ENCODE measurements at places on chromosomes 6 and 20.

DNA sequence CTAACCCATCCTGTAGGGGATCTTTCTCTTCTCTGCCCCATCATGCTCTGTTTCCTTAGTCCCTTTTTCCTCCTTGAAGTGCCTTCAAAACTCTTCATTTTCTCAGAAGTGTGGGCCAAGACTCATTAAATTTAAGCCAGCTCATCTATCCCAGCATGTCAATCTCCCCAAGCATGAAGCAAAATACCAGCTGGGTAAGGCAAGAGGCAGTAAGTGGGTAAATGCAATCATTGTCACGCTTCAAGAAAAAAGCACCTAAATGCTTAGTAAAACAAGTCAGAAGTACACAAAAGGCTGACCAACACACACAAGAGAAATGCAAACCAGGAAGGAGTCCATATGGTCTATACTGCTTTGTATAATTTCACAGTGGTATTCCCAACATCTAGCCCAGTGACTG is 61.5 kb downstream of the COL12A1 start:
- no peak for DNase-seq

DNA sequence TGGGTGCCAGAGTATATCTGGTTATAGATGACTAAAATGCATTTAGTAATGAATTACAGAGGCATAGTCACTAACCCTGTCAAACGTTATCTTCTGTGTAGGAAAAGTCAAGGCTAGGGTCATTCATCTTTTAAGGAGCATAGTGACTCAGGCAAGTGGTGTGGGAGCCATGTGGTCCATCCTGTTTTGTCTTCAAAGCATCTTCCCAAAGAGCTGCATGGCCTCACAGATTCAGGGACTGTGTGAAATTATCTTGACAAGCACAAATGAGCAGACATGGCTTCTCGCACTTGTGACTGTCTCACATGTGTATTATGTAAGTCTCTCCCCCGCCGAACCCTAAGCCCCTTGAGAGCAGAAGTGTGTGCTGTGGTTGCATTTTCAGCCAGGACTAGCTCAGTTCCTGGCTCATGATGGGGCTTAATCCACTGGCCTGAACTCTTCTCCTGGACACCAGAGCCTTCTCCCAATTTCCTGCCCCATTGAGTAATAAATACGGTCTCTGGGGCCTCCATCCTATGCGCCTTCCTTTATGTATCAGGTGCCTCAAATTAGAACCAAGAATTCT is 769.1 kb downstream of the QKI start:
- no peak for DNase-seq

GRCh38 chr20:56245761-56246160 is 2.8 kb upstream of the MC3R start:
- peak; percentile 8 for DNase-seq

DNA sequence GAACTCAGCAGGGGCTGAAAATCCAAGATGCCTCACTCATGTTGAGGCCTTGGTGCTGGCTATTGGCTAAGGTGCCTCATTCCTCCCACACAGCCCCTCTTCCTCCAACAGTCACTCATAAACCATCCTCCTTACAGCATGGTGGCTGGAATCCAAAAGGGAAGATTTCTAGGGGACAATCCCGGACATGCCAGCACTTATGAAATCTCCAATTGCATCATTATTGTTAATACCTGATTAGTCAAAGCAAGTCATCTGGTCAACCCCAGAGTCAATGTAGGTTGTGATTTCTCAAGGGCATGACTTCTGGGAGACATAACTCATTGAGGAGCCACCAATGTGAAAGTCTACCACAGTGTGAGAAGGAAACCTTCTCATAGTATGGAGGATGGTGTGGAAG is 506.6 kb upstream of the NOX3 start:
- no peak for DNase-seq

DNA sequence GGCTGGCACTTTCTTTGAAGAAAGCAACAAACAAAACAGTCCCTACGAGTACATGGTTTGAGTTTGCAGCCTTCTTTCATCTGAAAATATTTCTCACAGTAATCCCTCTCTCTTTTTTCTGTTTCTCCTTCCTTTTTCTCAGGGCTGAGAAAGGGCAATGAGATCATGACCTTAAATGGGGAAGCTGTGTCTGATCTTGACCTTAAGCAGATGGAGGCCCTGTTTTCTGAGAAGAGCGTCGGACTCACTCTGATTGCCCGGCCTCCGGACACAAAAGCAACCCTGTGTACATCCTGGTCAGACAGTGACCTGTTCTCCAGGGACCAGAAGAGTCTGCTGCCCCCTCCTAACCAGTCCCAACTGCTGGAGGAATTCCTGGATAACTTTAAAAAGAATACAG is 80.7 kb upstream of the CLDN20 start:
- DNase-seq, result no peak

- DNase-seq, result no peak
These were observed 66.8 kb upstream of the MOCS1 start for GRCh38 chr6:40000964-40001515.

- no peak for DNase-seq
These were observed 89.5 kb upstream of the PHACTR1 start for GRCh38 chr6:12627053-12627452.

DNA sequence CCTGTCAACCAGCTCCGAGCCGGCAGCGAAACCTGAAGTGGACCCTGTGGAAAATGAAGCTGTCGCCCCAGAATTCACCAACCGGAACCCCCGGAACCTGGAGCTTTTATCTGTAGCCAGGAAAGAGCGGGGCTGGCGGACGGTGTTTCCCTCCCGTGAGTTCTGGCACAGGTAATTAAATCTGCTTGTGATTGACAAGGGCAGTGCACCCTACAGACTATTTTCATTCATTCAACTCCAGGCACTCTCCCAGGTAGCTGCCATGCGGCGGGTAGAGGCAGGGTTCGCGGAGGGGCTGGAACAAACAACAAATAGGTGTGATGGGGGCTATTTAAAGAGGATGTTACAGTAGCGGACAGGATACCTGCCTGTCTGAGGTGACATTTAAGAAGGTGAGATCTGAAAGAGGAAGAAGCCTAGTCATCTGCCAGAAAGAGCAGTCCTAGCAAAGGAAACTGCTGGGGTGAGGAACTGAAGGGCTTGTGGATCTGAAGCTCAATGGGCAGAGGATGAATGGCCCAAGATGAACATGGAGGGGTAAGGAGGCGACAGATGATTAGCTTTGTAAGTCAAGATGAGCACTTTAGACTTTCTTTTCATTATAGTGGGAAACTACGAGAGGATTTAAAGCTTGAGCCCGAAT is 810 bp downstream of the MRPL18 start:
- DNase-seq, result peak; percentile 43

- DNase-seq, result peak; percentile 39
These were observed 28.9 kb downstream of the SNX5 start for GRCh38 chr20:17939622-17940223.

DNA sequence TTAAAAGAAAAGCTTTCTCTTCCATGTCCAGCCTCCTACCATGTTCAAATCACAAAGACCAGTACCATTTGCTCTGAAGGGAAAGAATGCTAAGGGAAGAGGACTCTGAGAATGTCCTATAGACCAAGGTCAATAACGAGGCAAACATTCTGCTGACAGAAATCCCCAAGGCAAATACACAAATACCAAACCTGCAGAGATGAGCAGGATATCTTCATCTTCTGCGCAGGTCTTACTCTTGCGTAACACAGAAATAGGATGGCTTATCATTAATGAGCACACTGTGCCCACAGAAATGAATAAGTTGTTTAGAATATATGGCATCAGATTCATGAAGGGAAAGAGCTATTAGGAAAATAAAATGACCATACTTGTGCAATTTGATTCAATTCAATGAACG is 137.3 kb downstream of the BTBD9 start:
- no peak for DNase-seq

GRCh38 chr20:53664121-53664520 is 70.5 kb upstream of the ZNF217 start:
- no peak for DNase-seq

DNA sequence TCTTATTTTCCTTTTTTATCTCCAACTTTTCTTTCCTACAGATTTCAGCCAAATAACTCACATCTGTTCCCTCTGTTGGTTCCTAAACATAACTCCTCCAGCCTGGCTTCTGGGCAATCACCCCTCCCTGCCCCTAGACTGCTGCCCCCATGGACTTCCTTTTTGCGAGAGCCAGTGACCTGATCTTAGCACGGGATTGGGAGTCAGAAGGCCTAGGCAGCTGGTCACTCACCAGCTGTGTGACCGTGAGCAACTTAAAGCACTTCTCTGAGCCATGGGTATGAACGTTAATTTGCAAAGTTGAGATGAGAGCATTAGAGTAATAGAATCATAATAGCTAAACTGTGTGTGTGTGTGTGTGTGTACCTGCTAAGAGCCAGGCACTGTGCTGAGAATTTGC is 4.5 kb upstream of the MMP9 start:
- no peak for DNase-seq

All from KBM-7 (cell line).